ENCODE measurements at places on chromosomes 16 and 17.

DNA sequence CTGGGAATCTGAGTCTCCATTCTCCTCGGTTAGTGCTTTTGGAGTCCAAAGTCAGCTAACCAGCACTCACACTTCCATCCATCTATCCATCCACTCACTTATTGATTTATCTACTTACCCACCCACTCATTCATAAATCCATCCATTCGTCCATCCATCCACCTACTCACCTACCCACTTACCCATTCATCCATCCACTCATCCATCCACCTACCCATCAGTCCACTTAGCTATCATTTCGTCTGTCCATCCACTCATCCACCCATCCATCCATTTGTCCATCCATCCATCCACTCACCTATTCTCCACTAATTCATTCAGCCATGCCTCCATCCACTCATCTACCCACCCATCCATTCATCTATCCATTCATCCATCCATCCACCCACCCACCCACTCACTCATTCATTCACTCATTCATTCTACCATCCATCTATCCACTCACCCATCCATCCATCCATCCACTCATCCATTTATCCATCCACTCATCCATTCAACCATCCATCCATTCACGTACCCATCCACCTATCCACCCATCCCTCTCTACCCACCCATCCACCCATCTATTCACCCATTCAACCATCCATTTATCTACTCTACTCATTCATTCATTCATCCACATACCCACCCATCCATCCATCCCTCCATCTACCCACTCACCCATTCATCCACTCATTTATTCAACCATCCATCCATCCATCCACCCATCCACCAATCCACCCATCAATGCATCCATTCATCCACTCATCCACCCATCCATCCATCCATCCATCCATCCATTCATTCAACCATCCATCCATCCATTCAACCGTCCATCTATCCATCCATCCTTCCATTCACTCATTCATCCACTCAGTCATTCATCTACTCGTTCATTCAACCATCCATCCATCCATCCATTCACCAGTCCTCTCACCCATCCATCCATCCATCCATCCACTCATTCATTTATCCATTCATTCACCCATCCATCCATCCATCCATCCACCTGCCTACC lies 26.1 kb downstream of the NLRC3 start:
- DNase-seq = no peak

DNA sequence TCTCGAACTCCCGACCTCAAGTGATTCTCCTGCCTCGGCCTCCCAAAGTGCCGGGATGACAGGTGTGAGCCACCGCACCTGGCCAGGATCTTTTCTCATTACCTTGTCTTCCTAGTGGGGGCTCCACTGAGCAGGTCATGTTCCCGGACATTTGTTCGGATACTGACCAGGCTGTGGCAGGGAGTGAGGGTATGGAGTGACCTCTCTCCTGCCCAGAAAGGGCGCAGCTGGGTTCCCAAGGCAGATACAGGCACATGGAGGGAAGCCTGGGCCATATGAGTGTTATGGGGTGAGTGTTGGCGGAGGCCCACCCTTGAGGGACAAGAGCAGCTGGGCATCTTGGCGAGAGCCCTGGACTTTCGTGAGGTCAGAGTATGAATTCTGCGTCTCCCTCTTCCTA lies 5.5 kb downstream of the SERPINF1 start:
- DNase-seq = no peak

DNA sequence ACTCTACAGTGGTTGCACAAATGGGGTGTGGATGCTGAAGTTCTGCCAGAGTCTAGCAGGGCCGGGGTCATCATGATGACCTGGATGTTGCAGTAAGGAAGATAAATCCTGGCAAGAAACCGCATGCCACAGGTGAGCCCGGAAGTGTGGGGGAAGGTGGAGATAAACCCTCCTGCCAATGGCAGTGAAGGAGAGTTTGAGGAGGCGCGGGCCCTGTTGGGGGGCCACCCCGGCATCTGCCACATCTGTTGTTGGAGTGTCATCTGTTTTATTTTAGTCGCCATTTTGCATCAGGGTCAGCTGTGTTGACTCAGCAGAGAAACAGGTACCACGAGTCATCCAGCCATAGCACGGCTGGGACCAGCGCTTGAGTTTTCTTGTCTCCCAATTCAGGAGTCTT lies 173.8 kb upstream of the CHMP6 start:
- no peak for DNase-seq

DNA sequence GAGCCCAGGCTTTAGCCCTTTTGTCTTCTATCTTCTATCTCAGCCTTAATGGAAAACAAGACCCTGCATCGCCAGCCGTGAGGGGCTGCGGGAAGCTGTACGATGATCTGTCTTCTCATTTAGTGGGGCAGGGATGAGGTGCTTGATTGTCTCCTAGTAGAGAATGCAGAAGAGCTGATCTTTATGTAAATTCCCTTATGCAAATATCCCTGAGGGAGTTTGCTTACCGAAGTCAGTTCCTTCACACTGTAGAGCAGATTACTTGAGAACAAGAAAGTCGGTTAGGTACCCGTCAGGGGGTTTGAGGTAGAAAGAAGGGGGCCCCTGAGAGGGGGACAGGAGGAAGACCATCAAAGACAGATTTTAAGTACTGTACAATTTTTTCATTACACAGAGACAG lies 66.2 kb downstream of the IRF8 start:
- no peak for DNase-seq

- DNase-seq = peak; percentile 50
Observed at GRCh38 chr17:34146440-34147043, 108.5 kb upstream of the CCL2 start.

- peak; percentile 17 for DNase-seq
Observed at GRCh38 chr17:15263206-15263579, 1.9 kb downstream of the PMP22 start.

- no peak for DNase-seq
Observed at GRCh38 chr16:3597226-3597625, 14.2 kb downstream of the SLX4 start.

DNA sequence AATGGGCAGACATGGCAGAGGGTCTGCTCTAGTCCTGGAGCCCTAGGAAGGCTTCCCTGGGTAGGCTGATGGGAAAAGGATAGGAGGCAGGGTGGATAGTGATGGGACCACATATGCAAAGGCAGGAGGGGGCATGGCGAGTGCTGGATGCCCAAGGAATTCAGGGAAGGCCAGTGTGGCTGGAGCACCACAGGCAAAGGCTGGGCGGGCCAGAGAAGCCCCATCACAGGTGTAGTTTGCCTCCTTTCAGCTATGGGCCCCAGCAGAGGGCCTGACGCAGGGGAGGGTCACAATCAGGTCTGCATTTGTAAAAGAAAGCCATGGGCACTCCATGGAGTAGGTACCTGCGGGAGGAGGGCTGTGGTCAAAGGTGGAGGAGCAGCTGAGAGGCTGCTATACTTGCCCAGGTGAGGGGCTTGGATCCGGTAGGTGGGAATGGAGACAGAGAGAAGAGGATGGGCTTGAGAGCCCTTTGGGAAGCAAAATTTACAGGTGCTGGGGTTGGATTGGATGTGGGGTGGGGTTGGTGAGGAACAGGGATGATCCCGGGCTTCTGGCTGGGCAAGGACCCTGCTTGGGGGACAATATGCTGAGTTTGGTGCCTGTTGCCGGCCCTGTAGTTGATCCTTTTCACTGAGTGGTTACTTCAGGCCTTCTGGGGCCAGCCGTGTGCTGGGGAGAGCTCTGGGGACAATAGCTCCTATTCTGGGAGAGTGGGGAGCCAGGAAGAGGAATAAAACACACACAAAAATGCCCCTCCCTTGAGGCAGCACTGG lies 6.5 kb upstream of the COL1A1 start:
- DNase-seq = no peak

All from NCI-H1105 (cell line).